ENCODE measurements at places on chromosomes 1 and 21.

DNA sequence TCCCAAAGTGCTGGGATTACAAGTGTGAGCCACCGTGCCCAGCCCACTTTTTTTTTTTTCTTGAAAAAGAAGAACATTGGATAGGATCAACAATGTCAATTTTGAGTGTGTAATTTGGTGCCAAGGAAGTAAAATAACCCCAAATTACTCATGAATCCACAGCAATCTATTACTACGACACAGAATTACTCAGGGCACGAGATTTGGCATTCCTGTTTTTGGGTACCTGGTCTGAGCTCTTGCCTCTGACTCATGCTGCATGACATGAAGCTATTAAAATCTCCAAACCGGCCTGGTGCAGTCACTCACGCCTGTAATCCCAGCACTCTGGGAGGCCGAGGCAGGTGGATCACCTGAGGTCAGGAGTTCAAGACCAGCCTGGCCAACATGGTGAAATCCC, 10.4 kb downstream of the RNF19B start:
- DNase-seq: no peak

DNA sequence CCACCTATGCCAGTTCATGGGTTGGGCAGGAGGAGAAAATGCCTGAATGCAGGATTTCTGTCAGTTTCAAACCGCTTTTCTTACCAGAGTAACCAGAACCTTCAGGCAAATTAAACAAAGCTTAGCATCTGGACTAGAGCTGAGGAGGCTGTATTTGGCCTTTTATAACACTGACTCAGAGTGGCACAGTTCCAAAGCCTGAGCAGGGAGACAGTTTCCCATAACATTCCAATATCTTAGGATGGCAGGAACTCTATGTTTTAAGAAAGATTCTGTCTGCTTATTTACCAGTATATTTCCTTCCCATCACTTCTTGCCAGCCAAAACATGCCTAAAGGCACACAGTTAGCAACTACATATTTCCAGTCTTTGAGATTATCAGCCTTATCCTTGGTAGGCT, 46.8 kb downstream of the UBR4 start:
- no peak for DNase-seq

GRCh38 chr1:205245096-205245495, 17.4 kb downstream of the TMCC2 start:
- no peak for DNase-seq

- no peak for DNase-seq
Measured at GRCh38 chr1:8267307-8267706, 50.6 kb upstream of the SLC45A1 start.

- DNase-seq: no peak
Measured at GRCh38 chr1:78280626-78281025, 210.1 kb upstream of the PTGFR start.

DNA sequence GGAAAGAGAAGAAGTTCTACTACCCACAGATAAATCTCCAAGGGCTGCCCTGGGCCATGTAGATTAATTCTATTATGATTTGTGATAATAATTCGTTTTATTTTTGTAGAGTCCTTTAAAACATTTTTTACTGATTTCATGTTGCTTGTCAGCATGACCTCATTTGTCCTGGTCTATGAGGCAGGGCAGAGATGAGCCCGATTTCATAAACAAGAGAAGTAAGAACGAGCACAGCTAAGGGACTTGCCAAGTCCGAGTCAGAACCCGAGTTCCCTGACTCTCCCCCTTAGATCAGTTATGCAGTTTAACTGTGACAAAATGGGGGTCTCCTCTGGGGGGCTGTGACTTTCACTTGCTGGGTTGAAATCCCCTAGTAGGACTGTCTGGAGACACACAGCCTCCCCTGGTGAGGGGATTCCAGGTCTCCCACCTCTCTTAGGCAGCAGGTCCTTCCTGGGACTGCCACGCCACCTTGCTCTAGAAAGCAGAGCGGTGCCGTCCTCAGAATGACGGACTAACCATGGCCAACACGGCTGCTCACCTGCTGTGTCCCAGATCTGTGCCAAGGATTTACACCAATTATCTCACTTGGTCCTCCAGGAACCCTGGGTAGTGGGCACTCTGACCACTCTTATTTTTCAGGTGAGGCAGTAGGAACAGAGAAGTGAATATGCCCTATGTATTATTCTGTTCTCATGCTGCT, 31.0 kb upstream of the SOX13 start:
- no peak for DNase-seq

DNA sequence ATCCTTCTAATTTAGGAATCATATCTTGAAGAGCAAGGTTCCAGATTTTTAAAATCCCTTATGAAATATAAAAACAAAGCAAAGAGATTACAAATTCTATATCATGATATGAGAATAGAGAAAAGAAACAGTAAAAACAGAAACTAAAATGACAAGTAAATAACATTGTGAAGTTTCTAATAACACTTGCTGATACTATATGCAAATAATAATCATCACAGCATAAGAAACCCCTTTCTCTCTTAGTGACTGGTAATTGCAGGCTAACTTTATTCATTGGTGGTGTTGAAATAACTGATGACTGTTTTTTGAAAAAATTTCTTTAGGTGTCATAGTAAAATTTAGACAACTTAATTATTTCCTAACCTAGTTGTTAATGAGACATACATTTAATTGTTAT, 281.6 kb downstream of the PLA2G4A start:
- no peak for DNase-seq

GRCh38 chr1:181062836-181063428, 25.6 kb upstream of the IER5 start:
- no peak for DNase-seq

GRCh38 chr1:203557390-203557789, 63.4 kb downstream of the OPTC start:
- no peak for DNase-seq

DNA sequence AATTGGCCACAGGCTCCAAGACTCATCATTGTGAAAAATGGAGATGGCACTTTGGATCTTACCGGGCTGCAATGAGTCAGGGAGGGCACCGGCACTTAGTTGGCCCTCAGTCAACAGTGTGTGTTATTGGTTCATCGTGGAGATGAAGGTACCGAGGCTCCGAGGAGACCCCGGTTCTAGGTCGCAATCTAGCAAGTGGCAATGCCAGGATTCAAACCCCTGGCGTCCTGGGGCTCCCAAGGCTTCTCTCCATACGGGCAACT, 49.0 kb upstream of the ACOT11 start:
- no peak for DNase-seq

DNA sequence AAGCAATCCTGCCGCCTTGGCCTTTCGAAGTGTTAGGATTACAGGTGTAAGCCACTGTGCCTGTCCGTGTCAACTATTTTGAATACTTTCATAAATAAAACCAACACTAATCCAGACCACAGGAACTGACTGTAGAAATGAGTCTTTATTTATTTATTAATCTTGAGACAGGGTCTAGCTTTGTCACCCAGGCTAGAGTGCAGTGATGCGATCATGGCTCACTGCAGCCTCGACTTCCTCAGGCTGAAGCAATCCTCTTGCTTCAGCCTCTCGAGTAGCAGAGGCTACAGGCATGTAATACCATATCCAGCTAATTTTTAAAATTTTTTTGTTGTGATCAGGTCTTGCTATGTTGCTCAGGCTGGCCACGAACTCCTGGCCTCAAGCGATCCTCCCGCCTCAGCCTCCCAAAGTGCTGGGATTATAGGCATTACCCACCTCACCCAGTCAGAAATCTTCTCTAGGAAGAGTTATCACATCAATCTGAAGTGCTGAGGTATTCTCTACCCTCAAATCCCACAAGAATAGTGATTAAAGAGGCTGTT, 21.7 kb upstream of the CPLANE2 start:
- DNase-seq: no peak

GRCh38 chr1:185939142-185939541, 205.0 kb downstream of the HMCN1 start:
- no peak for DNase-seq

GRCh38 chr1:207578796-207579435, 66.0 kb upstream of the CR1L start:
- no peak for DNase-seq

GRCh38 chr1:23899070-23899469, 14.1 kb downstream of the CNR2 start:
- DNase-seq: no peak

- DNase-seq: no peak
Measured at GRCh38 chr1:111542187-111542586, 38.8 kb upstream of the ADORA3 start.

Measured in C1 segment of cervical spinal cord (tissue), 14 donors.